ENCODE measurements at places on chromosomes 3 and 15. TPM values are rescaled to one million over a fixed set of nuclear protein-coding genes. Genes with fewer than 3 reads are reported as not detected.

Gene GAP43
- total RNA-seq = 0.45 TPM

Gene IMPG2
- 0.23 TPM for total RNA-seq

Gene TMCO5A
- total RNA-seq = not detected

Gene CHRM5
- 0.06 TPM for total RNA-seq

Gene GOLGA6A
- total RNA-seq = not detected

Gene SUCNR1
- 0.06 TPM for total RNA-seq

Gene ZNF717
- 12.6 TPM for total RNA-seq

All from LHCN-M2 (cell line).